Muscle of leg (tissue), 16 donors: ENCODE measurements at places on chromosomes 12 and 14.
A peak's percentile ranks its signal among the peaks of the same experiment; 100 is the strongest.

GRCh38 chr12:130300090-130300489, 37.6 kb upstream of the PIWIL1 start:
- no peak overlapping the region for H3K27ac ChIP-seq
- no peaks in the 10 kb centered on the region for H3K36me3 ChIP-seq
- H3K27me3 ChIP-seq, result no peaks in the 10 kb centered on the region
- DNase-seq, result no peak
- H3K4me3 ChIP-seq, result no peak overlapping the region

GRCh38 chr12:121595520-121595919, 14.7 kb upstream of the KDM2B start:
- H3K27me3 ChIP-seq, result no peaks in the 10 kb centered on the region
- H3K4me3 ChIP-seq, result no peak overlapping the region
- no peaks in the 10 kb centered on the region for H3K36me3 ChIP-seq
- DNase-seq, result no peak

DNA sequence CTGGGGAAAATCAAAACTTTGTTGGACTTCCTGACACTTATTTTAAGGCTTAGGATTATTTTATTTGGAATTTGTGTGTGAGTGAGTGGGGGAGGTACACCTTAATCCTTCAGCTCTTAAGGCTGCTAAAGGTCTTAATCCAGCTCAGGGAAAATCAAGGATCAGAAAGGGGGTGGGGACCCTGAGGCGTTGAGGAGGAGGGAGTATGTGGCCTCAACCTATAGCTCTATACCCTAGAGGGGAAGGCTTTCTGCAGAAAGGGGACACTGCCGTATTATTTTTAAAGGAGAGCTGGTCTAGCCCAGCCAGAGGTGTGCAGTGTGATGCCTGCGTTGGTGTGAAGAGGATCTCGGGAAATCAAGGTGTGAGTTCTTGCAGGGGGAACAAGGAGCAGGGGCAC, 20.0 kb downstream of the IRF2BPL start:
- no peak overlapping the region for H3K27ac ChIP-seq
- DNase-seq, result no peak
- H3K4me1 ChIP-seq, result peaks cover 40% of the 10 kb centered on the region
- no peak overlapping the region for H3K4me3 ChIP-seq
- no peaks in the 10 kb centered on the region for H3K36me3 ChIP-seq

DNA sequence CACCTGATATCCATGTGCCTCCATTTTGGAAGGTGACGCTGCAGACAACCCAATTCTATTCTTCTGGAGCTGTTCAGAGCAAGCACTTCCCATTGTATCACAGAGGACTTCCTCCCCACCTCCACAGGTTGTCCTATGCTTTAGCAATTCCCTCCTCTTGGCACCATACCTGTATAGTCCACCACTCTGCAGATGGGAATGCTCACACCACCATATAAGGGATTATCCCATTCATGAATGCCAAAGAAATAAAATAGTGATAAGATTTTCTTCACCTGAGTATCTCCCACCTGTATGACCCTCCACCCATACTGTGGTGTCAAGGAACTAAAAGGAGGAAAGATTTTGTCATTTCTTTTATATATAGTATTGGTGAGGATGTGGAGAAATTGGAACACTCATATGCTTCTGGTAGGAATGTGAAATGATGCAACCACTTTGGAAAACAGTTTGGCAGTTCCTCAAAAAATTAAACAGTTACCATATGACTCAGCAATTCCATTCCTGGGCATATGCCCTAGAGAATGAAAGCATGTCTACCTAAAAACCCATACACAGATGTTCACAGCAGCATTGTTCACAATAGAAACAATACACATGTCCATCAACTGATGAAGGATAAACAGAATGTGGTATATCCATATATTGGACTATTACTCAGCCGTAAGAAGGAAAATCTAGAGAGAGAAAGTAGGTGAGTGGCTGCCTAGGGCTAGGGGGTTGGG, 75.2 kb downstream of the FIGNL2 start:
- H3K36me3 ChIP-seq, result no peaks in the 10 kb centered on the region
- H3K27me3 ChIP-seq, result no peaks in the 10 kb centered on the region
- no peak for DNase-seq
- H3K4me1 ChIP-seq, result no peaks in the 10 kb centered on the region
- no peak overlapping the region for H3K27ac ChIP-seq
- H3K4me3 ChIP-seq, result no peak overlapping the region

DNA sequence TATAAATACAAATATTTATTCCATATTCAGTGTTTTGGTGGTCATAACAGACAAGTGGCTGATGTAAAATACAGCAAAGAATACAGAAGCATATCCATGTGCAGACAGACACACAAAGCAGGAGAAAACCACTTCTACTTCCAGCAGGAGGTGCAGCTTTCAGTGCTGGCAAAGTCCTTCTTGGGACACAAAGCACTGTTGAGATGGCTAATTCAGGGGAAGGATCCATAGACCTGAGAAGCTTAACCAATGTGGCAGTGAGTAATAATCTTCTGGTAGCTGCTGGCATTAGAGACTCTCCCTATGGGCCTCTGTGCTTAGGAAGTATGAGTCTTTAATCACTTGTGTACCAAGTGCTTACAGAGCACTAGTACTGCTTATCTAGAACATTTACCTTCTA, 26.8 kb downstream of the AMN1 start:
- no peak overlapping the region for H3K27ac ChIP-seq
- no peaks in the 10 kb centered on the region for H3K4me1 ChIP-seq
- H3K4me3 ChIP-seq, result no peak overlapping the region
- no peaks in the 10 kb centered on the region for H3K27me3 ChIP-seq
- peaks cover 5% of the 10 kb centered on the region for H3K36me3 ChIP-seq
- DNase-seq, result peak; percentile 6

- H3K4me3 ChIP-seq, result no peak overlapping the region
- peak; percentile 11 for DNase-seq
- peak overlapping the region; percentile 20 for H3K27ac ChIP-seq
These were observed 44.6 kb downstream of the GNS start for GRCh38 chr12:64714551-64714968.

- no peak for DNase-seq
- no peaks in the 10 kb centered on the region for H3K4me1 ChIP-seq
- no peaks in the 10 kb centered on the region for H3K27me3 ChIP-seq
- H3K4me3 ChIP-seq, result no peak overlapping the region
These were observed 255.2 kb upstream of the DDHD1 start for GRCh38 chr14:53408175-53408879.

GRCh38 chr12:98671459-98671858, 26.4 kb downstream of the APAF1 start:
- no peak for DNase-seq
- peaks cover 18% of the 10 kb centered on the region for H3K36me3 ChIP-seq
- H3K27ac ChIP-seq, result no peak overlapping the region
- no peaks in the 10 kb centered on the region for H3K27me3 ChIP-seq
- H3K4me1 ChIP-seq, result no peaks in the 10 kb centered on the region
- no peak overlapping the region for H3K4me3 ChIP-seq

- no peaks in the 10 kb centered on the region for H3K27me3 ChIP-seq
- H3K4me1 ChIP-seq, result no peaks in the 10 kb centered on the region
These were observed 29.0 kb upstream of the C12orf50 start for GRCh38 chr12:88057994-88058718.

- peaks cover 6% of the 10 kb centered on the region for H3K4me1 ChIP-seq
- no peak overlapping the region for H3K27ac ChIP-seq
- H3K27me3 ChIP-seq, result no peaks in the 10 kb centered on the region
- no peaks in the 10 kb centered on the region for H3K36me3 ChIP-seq
These were observed 19.8 kb upstream of the SCARB1 start for GRCh38 chr12:124883263-124884130.

GRCh38 chr12:131528667-131529066, 182.2 kb upstream of the SFSWAP start:
- H3K27ac ChIP-seq, result no peak overlapping the region
- H3K36me3 ChIP-seq, result no peaks in the 10 kb centered on the region
- no peak for DNase-seq
- H3K4me1 ChIP-seq, result no peaks in the 10 kb centered on the region
- H3K27me3 ChIP-seq, result peaks cover 2% of the 10 kb centered on the region

GRCh38 chr14:75425446-75425845, 2.4 kb upstream of the JDP2 start:
- H3K4me1 ChIP-seq, result peaks cover 38% of the 10 kb centered on the region
- DNase-seq, result peak; percentile 47

- no peak overlapping the region for H3K27ac ChIP-seq
- H3K36me3 ChIP-seq, result no peaks in the 10 kb centered on the region
- no peak overlapping the region for H3K4me3 ChIP-seq
- no peaks in the 10 kb centered on the region for H3K27me3 ChIP-seq
- no peaks in the 10 kb centered on the region for H3K4me1 ChIP-seq
These were observed 115.7 kb downstream of the ANO6 start for GRCh38 chr12:45331552-45331951.

DNA sequence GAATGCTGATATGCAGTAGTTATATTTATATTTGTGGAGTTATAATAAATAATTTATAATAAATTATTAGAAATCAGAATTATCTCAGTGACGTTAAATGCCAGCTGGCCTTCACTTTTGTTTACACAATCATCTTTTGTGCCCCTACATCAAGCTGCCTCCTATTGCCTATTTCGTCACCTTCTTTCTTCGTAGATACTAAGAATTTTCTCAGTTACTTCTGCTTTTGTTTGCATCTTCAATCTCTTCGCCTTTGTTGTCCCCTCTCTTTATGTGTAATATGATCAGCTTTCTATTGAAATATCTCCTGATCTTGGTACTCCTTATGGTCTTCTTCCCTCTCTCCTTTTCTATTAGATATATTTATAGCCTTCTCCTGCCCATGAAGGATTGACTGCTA, 197.0 kb downstream of the ERC1 start:
- no peak overlapping the region for H3K4me3 ChIP-seq
- no peak for DNase-seq

DNA sequence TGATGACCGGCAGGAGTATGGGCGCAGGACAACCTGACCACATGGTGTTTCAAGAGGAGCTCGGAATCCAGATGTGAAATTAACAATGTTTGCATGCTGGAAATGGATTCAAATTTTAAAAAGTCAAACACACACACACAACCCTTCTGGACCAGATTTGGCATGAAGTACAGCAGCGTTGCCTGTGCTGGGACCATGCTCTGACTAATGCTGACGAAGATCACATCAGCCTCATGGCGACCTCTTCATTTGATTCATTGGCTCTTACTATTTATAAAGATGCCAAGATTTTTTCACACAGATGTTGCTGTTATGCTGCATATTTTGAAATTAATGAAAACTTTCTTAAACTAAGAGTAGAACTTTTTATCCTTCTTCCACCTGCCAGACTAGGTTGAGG, 926.6 kb upstream of the TMEM132C start:
- DNase-seq, result no peak
- H3K4me3 ChIP-seq, result no peak overlapping the region
- no peaks in the 10 kb centered on the region for H3K36me3 ChIP-seq
- no peak overlapping the region for H3K27ac ChIP-seq

DNA sequence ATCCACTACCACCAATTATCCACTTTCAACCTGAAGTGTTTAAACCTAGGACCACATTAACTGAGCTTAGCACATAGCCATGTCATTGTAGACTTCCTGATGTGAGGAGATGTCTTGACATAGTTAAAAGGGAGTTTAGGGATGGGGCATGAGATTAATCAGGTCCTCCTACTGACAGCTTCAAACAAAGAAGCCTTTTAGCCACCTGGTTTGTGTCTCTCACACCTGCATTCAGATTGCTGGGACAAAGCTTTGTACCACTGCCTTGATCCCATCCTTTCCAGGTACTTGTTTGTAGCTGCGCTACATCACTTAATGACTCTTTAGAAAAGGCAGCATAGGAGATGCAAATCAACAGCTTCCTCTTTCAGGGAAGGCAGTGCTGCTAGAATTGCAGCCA, 340.7 kb upstream of the DDHD1 start:
- no peak for DNase-seq
- H3K27me3 ChIP-seq, result no peaks in the 10 kb centered on the region
- H3K4me1 ChIP-seq, result no peaks in the 10 kb centered on the region
- H3K36me3 ChIP-seq, result no peaks in the 10 kb centered on the region

DNA sequence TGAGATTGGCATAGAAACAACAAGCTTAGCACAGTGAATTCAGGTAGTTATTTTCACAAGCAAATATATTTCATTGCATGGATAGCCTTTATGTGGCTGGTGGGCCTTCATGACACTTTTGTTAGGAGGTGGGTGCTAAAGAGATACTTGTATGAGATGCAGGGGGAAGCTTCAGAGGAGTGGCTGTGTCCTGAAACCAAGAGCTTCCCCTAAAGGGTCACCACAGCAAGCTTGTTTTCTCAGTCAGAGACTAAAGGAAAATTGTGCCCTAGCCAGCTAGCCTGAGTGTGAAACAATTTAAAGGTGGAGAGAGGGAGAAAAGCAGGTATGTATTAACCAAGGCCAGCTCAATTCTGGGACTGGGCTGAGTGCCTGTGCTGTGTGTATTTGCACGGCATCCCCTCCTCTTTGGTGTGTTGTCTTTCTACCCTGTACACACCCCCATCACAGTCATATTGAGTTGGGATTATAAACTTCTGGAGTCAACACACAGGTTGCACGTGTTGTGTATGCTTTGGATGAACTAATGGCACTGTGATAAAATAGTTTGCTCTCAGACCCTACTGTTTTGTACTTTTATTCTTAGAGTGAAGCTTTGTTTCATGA, 79.2 kb downstream of the RASSF8 start:
- no peaks in the 10 kb centered on the region for H3K27me3 ChIP-seq
- H3K27ac ChIP-seq, result no peak overlapping the region
- no peak overlapping the region for H3K4me3 ChIP-seq
- H3K4me1 ChIP-seq, result no peaks in the 10 kb centered on the region
- no peaks in the 10 kb centered on the region for H3K36me3 ChIP-seq

- H3K4me1 ChIP-seq, result peaks cover 19% of the 10 kb centered on the region
- no peak overlapping the region for H3K4me3 ChIP-seq
- no peaks in the 10 kb centered on the region for H3K27me3 ChIP-seq
- H3K27ac ChIP-seq, result no peak overlapping the region
- H3K36me3 ChIP-seq, result no peaks in the 10 kb centered on the region
These were observed 2.4 kb downstream of the PRKD1 start for GRCh38 chr14:29925101-29925722.

DNA sequence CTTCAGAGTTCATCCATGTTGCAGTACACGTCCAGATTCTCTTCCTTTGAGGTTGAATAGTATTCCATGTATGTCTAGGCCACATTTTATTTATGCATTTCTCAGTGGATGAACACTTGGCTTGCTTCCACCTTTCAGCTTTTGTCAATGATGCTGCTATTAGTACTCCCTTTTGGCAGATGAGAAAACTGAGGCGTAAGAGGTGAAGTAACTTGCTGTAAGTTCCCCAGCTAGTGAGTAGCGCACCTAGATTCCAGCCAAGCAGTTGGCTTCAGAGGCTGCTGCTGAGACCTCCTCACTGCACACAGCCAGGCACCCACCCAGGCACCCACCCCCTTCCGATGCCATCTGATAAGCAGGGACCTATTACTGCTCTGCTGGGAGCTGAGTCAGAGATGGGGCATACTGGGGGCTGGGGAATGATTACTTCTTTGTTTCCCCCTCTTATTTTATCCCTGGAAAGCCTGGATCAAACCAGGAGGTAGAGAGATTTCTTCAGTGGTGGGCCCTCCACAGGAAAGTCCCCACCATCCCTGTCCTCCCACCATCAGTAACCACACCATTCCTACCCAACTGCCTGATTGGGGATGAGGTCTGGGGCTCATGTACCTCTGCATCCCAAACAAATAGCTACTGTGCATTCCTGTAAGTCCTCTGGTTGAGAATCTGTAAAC, 234.6 kb downstream of the PCNX1 start:
- no peaks in the 10 kb centered on the region for H3K27me3 ChIP-seq
- DNase-seq, result no peak
- H3K4me3 ChIP-seq, result no peak overlapping the region
- H3K27ac ChIP-seq, result no peak overlapping the region

- no peak for DNase-seq
- H3K4me3 ChIP-seq, result peak overlapping the region; percentile 89
- H3K27ac ChIP-seq, result no peak overlapping the region
- no peaks in the 10 kb centered on the region for H3K36me3 ChIP-seq
These were observed 1.5 kb downstream of the UBE2N start for GRCh38 chr12:93440043-93440835.
